ENCODE measurements at places on chromosomes 16 and 17.

DNA sequence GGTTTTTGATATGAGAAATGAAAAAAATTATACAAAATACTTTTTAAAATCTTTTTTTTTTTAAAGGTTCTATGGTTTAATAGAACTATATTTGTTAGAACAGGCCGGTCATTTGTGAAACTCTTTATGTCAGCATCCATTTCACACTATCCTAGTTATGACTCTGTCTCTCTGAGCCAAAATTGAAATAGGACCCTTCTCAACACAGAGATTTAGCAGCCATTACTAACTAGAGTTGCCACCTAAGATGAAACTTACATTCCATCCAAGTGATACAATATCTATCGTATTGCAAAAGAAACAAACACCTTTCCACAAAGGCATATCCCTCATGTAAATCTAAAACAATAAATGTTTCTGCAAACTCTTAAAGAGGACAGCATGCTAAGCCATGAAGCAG, 249.8 kb downstream of the CDH11 start:
- DNase-seq: no peak

- no peak for DNase-seq
These were observed 19.5 kb downstream of the TEKT5 start for GRCh38 chr16:10675216-10675615.

GRCh38 chr16:88817785-88818574, 6.3 kb upstream of the APRT start:
- DNase-seq: no peak

- DNase-seq: no peak
These were observed 32.6 kb downstream of the CNTNAP4 start for GRCh38 chr16:76309639-76310335.

- DNase-seq: no peak
These were observed 30.0 kb upstream of the USP22 start for GRCh38 chr17:21072745-21073197.
